SJSA1 (cell line): ENCODE measurements at places on chromosomes 1 and 21. TPM values are rescaled to one million over a fixed set of nuclear protein-coding genes. Genes with fewer than 3 reads are reported as not detected.

- DNase-seq: no peak
These were observed 52.6 kb upstream of the RALGPS2 start for GRCh38 chr1:178672434-178672833.

DNA sequence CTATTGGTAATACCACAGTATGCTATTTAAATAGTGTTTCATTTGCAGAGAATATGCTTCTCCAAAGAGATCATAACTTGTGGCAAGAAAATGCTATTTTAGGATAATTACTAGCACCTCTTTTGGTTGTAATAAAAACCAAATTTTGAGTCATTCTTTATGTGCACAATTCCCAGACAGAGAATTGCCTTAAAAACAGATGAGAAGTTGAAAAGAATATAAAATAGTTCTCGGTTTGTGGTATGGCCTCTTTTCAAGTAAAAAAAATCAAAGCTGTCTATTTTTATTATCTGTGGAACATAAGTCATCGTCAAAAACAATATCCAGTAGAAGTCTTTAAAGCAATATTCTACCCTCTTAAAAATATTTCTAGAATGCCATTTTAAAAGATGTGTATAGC, 185.9 kb downstream of the GREM2 start:
- DNase-seq: no peak

- DNase-seq: no peak
These were observed 46.0 kb downstream of the RPL5 start for GRCh38 chr1:92877792-92878191.

DNA sequence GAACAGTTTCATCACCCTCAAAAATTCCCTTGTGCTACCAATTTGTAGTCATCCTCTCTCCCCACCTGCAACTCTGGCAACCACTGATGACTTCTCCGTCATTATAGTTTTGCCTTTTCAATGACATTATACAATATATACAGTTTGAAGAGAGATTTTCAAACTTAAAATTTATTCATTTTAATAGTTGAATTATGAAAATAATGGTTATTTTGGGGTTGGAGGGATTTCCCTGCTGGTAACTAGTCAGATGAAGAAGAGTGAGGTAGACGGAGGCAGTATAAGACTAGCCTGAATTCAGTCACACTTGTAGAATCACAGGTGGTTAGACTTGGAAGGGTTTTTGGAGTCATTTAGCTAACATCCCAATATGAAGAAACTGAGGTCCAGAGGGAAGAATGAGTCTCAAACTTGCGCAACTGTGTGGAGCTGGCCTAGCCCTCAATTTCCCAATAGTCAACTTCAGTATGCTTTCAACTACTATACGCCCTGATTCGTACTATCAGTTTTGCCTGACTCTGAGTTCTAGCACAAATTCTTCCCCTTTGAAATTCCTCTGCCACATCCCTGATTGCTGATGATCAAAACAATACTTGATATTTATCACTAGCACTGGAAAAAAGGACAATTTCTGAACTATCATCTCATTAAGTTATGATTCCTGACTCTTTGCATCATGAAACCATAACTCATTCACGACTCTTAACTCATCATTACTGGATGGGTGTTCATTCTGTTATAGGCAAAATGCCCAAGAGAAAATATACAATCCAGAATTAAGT, 54.2 kb downstream of the VANGL2 start:
- no peak for DNase-seq

DNA sequence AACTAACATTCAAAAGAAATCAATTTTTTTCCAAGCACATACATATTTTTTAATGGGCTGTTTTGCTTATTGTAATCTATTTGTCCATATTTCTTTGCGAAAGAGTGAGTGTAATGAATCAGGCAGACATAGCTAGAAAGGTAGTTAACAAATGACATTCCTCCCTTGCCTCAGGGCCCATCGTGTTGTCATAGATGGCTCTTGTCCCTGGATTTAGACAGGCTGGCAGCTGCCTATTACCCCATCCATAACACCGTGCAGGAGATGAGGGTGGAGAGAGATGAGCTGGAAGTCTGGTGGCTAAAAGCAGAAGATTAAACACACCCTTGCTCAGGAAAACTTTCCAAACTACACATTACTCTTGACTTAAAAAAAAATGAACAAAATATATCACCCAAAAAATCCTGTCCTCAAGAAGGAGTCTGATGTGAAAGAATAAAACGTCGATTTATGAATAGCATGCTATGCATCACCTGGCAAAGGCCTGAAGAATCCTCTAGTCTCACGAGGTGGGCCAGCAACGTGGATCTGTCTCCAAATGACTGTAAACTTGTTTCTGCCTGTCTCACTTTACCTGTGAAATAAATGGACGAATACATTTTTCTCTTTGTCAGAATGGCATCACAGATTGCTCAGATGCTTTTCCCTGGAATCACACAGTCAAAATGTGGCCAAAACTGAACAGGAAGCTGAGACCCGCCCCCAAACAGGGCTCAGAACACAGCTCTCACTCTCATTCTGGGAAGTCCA, 55.7 kb downstream of the C21orf91 start:
- no peak for DNase-seq

DNA sequence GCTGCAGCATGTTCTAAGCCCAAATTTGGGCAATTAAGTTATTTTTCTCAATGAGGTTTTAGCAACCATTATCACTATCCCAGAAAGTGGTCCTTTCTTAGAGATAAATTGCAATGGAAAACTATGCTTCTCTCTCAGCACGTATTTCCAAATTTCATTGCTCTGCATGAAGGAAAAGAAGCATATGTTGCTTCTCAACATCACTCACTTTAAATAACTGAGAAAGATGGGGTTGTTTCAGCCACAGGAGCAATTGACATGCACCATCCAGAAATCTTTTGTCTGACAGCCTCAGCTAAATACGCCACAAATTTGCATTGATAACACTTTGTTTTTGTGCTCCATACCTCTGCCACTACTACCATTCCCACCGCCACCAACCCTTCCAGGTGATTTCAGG, 157.6 kb upstream of the PKN2 start:
- DNase-seq: no peak

- no peak for DNase-seq
These were observed 320.2 kb downstream of the TM2D1 start for GRCh38 chr1:61404597-61405376.

DNA sequence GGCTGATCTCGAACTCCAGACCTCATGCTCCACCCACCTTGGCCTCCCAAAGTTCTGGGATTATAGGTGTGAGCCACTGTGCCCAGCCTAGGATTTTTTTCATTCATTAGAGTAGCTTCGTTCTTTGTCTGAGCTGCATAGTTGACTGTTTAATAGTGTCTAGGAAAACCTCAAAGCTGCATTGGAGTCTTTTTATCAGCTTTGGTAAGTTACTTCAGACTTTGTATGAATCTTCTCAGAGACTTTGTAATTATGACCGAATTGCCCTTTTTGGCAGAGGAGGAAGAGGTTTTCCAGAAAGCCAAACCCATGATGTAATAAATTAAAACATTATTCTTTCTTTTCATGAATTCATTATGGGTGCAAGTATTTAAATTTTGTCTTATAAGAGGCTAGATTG, 5.1 kb downstream of the DNAJB4 start:
- DNase-seq: no peak

- no peak for DNase-seq
These were observed 472.0 kb downstream of the SMYD3 start for GRCh38 chr1:246035060-246035541.

DNA sequence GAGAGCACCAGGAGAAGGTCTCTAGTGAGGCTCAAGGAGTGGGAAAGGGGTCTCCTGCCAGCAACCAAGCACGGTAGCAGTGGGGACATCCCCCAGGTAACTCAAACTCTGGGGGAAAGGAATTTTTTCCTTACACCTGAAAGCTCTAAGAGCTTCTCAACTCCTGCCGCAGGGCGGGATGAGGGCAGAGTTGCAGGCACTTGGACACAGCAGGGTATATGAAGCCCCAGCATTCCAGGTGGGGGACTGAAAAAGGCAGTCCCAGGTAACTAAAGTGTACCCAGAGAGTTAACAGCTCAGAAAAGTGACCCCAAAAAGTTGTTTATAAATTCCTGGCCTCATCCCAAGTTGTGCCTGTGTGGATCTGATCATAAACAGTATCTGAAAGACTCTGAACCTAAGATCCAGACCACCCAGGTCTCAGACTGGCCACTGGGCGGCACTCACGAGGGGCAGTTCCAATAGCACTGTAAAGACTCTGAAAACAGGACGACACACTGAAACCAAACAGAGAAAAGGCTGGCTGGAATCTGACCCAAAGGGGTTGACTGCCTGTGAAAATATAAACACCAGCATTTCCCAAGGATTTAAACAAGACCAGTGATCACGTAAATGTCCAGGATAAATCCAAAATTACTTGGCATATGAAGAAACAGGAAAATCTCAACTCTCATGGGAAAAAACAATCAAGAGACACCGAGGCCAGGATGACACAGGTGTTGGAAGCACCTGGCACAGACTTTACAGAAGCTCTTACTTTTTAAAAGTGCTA, 47.5 kb downstream of the HSF2BP start:
- peak; percentile 75 for DNase-seq

DNA sequence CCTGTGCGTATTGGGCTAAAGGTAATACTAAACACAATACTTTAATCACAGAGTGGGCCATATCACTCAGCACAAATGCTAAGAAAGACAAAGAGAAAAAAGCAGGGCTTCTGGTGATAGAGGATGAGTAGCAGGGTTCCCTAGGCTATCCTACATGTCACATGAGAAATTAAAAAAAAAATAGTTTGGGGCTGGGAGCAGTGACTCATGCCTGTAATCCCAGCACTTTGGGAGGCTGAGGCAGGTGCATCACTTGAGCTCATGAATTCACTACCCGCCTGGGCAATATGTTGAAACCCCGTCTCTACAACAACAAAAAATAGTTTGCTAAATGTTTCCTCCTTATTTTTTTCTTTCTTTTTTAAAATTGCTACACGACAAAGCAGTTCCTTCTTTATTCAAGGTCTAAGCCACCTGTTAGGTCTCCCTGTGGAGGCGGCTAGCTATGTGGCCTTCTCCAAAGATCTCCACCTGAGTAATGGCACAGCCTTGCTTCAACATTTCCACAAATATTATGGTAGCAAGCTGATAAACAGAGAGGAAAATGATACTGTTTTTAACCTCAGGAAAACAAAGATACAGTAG, 1.5 kb downstream of the ENSA start:
- DNase-seq: no peak

DNA sequence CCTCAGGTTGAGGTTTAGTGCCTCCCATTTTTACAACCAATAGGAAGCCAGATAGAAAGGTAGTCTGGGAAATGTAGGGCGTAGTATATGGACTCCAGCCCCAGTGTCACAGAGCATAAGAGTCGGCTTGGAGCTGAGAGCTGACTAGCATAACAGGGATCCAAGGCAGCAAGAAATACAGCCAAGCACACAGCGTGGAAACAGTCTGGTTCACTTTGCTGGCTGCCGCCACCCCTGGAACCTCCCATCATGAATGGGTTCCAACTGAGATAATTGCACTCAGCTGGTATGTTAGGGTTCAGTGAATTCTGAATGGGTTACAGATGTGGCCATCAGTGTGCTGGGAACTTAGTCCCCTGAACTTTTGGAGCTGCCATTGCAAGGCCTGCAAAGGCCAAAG, 76.7 kb upstream of the GPR88 start:
- no peak for DNase-seq

DNA sequence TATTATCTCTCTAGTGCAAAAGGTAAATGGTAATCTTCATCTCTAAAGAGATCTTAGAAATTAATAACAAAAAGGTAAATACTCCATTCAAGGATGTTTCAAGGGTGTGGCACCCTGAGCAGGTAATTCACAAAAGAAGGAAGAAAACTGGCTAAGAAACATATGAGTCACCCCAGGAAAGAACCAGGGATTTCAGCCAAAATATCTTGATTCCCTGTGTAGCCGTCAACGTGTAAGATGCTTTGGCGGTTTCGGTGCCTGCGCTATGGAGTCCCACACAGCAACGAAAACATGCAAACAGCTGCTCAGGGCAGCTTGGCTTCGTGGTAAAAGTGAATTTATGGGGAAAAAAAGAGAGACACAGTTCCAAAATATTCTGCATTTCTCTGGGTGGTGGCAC, 3.7 kb downstream of the ITGB2 start:
- DNase-seq: no peak

DNA sequence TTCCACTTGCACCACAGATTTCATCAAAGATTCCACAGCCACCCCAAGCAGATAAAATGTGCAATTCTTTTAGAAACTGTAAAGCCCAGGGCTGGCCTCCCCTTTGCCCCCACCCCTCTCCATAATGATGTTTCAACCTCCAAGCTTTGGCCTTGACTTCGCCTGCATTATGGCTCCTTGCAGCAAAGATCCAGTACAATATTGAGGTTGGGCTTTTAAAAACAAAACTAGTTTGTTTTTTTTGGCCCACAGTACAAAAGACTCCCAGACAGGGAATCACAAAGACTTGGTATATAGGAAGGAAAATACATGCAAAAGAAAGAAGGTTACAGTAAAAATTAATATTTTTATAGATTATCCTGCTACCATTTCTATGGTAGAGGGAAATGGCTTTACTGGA, 356.5 kb upstream of the PTBP2 start:
- no peak for DNase-seq

- DNase-seq: no peak
These were observed 29.3 kb downstream of the MACO1 start for GRCh38 chr1:25460020-25460419.

DNA sequence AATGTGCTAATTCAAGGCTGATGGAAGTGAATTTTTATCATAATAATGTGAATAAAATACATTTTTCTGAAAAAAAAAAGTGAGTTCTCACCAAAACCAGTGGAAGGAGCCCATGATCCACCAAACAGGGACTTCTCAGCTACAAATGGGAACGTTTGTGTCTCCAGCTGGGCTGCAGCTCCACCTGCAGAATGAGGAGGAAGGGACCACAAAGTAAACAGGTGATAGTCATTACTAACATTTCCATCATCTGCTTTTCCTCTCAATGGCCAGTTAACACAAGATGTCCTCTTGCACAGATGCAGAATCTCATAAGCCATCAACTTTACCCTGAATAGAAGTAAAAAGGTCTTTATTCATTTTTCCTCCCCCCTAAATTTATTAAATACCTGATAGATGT, 246.2 kb downstream of the MRPL39 start:
- no peak for DNase-seq

The COL24A1 gene
- total RNA-seq: 0.03 TPM in 1 of 2 replicates, not detected in the other

The S100A1 gene
- 0.32 TPM in 1 of 2 replicates, not detected in the other for total RNA-seq

The CNR2 gene
- 0.08 TPM in 1 of 2 replicates, not detected in the other for total RNA-seq
